Upper lobe of right lung (tissue), 1 donor: ENCODE measurements at places on chromosomes 6 and 20. TPM values are rescaled to one million over a fixed set of nuclear protein-coding genes. Genes with fewer than 3 reads are reported as not detected.
A peak's percentile ranks its signal among the peaks of the same experiment; 100 is the strongest.

Gene ULBP3
- 3.8 TPM for total RNA-seq

Gene ARG1
- total RNA-seq, result 1.3 TPM

- H3K27ac ChIP-seq, result peak overlapping the region; percentile 40
- peaks cover 40% of the 10 kb centered on the region for H3K4me1 ChIP-seq
- no peak for DNase-seq
- H3K36me3 ChIP-seq, result no peaks in the 10 kb centered on the region
- no peaks in the 10 kb centered on the region for H3K27me3 ChIP-seq
- H3K4me3 ChIP-seq, result peak overlapping the region; percentile 0
Observed at GRCh38 chr6:16319813-16320532, 81.6 kb downstream of the GMPR start.

DNA sequence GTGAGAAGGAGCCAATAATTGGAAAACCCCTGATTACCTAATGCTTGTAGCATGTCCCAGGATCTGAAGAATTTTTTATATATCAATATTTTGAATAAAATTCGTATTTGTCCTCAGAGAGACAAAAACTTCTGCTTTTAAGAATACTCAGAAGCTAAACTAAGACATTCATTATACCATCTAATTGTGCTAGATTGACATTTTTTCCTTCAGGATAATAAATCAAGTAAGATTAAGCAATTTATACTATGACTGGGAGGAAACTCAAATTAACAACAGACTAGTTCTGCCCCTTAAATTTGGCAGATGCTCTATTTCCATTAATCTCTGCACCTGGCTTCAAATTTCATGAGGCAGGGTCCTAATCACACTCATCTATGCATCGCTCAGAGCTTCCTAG is 291.4 kb downstream of the PLCB1 start:
- DNase-seq, result no peak
- H3K27me3 ChIP-seq, result no peaks in the 10 kb centered on the region
- no peaks in the 10 kb centered on the region for H3K36me3 ChIP-seq
- H3K4me3 ChIP-seq, result no peak overlapping the region
- H3K27ac ChIP-seq, result no peak overlapping the region
- peaks cover 1% of the 10 kb centered on the region for H3K4me1 ChIP-seq

DNA sequence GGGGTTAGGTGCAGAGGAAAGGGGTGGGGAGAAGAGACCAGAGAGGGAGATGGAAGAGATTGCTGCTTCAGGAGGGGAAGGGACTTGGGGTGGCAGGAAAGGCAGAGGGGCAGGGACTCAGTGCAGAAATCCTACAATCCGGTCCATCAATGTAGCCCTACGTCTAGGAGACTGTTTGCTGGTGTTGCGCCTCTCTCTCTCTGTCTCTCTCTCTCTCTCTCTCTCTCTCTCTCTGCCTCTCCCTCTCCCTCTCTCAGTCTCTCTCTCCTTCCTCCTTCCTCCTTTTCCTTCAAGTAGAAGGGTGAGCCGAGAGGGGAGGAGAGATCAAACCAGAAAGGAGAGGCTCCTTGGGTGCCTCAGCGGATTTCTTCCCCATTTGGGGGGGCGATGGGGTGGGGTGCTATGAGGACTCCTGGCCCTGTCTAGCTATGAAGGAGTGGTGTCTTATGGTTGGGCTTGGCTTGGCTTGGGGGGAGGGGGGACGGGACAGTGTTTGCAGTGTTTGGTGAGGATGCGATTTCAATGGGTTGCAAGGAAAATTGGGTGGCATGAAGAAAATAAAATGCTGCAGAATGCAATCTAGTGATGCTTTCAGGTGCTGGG is 181.2 kb downstream of the TBXT start:
- H3K27me3 ChIP-seq, result peaks cover 32% of the 10 kb centered on the region
- H3K36me3 ChIP-seq, result no peaks in the 10 kb centered on the region
- no peak for DNase-seq
- peaks cover 4% of the 10 kb centered on the region for H3K4me1 ChIP-seq
